CD4-positive, alpha-beta T cell treated with Interleukin-4 for 4 hours (primary cell): ENCODE measurements at places on chromosomes 5 and 9.

DNA sequence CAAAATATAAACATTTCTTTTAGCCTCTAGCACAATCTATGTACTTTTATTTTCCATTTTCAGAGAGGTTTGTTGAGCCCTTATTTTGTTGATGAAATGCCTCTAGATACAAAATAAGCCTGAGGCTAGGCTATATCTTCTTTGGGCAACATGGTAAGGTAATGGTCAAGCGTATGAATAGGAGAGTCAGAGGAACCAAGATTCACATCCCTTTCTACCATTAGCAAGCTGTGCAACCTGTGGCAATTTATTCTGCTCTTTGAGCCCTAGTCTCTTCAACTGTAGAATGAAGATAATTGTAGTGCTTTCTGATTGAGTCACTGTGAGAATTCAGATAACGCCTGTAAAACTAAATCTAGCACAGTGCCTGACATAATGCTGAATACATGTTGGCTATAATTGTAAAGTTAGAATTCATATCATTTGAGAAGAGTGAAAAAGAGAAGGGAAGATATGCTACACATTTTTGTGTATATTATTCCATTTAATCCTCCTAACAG is 412.5 kb downstream of the CCDC171 start:
- no peak for DNase-seq

DNA sequence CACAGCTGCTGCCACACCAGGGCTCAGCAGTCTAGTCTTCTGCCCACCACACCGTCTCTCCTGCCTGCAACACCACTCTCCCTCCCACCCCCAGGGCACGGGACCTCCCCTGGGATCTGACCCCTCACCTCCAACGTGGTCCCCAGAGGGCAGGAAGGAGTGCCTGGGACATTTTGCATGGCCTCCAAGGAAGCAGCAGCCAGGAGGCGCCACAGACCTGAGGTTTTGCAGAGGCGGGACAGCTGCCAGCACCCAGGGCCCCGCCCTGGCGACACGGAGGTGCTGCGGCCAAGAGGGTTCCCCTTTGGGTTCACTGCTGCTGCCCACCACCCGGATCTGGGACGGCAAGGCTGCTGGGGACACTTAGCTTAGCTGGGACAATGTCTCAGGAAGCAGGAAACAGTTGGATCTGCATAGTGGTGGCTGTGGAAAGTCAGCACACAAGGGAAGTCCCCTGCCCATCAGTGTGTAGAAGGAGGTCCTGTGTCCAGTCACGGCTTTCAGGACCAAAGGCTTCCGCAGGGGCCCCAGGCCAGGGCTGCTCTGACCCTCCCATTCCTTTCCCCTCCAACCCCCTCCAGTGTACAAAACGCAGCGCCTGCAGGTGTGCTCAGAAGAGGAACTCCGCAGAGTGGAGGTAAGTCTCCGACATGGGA is 13.8 kb downstream of the PROP1 start:
- DNase-seq = no peak

DNA sequence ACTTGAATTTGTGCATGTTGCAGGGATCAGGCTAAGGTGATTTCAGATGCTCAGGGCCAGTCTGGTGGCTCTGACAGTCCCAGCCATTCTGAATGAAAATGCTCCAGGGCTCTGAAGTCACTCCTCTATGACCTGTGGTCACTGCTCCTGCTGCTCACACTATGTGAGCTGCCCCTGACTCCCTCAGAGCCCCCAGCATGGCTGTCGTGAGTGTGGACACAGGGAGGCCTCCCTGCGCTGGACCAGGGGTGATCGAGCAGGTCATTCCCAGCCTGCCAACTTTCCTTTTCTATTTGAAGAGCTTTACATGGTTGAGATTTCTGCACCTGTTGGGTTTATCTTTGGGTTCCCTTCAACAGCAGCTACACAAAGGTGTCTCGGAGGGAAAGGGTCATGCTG is 74.5 kb downstream of the WNK2 start:
- no peak for DNase-seq

DNA sequence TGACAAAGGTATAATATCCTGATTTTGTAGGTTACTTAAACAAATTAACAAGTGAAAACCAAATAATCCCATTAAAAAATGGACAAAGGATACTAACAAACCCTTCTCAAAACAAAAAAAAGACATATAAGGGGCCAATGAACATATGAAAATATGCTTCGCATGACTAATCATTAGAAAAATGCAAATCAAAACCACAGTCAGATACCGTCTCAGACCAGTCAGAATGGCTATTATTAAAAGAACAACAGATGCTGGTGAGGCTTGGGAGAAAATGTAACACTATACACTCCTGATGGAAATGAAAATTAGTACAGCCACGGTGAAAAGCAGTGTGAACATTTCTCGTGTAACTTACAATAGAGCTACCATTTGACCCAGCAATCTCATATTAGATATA is 1542.2 kb upstream of the CDH9 start:
- DNase-seq = no peak

DNA sequence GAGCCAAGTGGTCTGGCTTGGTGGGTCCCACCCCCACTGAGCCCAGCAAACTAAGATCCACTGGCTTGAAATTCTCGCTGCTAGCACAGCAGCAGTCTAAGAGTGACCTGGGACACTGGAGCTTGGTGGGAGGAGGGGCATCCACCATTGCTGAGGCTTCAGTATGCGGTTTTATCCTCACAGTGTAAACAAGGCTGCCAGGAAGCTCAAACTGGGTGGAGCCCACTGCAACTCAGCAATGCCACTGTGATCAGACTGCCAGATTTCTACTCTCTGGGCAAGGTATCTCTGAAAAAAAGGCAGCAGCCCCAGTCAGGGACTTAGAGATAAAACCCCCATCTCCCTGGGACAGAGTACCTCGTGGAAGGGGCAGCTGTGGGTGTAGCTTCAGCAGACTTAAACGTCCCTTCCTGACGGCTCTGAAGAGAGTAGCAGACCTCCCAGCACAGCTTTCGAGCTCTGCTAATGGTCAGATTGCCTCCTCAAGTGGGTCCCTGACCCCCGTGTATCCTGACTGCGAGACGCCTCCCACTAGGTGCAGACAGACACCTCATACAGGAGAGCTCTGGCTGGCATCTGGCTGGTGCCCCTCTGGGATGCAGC is 18.2 kb upstream of the STK32A start:
- peak; percentile 19 for DNase-seq

DNA sequence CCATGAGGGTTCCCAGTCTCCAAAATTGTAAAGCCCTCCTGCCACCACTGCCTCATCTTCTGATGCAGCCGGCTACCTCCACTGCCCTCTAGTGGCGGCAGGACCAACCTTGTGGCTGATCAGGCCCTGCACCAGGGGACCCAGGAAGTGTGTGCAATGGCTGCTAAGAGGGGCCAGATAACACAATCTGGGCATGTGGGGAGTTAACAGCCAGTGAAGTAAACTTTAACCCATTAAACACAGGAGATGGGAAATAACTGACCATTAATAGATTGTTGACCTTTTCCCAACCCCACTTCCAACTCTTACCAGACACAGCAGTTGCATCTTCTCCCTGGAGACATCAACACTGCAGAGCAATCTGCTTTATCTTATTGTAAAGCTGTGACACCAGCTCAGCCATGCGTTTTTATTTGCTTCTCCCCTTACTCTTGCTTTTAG is 63.3 kb downstream of the FREM1 start:
- DNase-seq = peak; percentile 13

GRCh38 chr9:13718086-13718485 is 438.6 kb upstream of the MPDZ start:
- DNase-seq = no peak

GRCh38 chr5:149448831-149449714 is 70.0 kb upstream of the IL17B start:
- DNase-seq = no peak

DNA sequence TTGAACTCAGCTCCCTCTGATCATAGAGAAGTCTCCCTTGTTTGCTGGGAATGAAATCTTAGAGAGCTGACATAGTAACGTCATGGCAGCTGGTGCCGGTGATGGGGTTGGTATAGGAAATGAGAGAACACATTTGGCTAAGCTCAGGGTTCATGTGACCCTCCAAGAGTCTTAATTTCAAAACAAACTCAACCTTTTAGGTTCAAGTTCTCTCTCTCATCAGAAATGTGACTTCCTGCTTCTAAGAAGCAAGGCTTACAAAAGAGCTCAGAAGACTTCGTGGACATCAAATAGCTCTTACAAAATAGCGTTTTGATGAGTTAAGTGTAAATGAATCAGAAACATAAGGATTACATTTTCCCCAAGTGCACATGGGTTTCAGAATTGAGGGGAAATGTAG is 97.3 kb downstream of the PAPPA start:
- DNase-seq = no peak

GRCh38 chr5:154196955-154197652 is 6.6 kb downstream of the GALNT10 start:
- peak; percentile 21 for DNase-seq

DNA sequence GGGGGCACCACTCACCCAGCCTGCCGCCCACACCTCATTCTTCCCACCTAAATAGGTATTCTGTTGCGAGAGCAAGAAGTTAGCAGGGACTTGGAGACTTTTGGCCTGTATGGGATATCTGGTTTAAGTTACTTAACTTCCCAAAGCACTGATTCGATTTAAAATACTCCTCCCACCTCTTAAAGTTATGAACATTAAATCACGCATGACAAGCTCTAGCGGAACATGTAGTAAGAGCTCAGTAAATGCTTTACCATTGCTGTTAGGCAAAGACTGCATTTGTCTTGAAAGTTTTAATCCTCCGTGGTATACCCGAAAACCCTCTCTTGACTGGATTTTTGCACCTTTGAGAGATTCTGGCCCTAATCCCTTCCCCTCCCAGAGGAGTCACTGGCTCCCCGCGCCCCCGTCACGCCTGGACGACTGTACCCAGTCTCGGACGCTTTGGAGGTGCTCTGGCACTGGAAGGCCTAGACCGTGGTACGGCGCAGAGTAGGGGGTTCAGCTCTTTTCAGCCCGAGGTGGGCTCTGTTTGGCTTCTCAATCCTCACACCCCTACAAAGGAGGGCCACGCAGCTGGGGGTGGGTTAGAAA is 4.4 kb downstream of the GDNF start:
- no peak for DNase-seq

- DNase-seq = no peak
Observed at GRCh38 chr5:130992095-130992494, 173.0 kb downstream of the HINT1 start.

DNA sequence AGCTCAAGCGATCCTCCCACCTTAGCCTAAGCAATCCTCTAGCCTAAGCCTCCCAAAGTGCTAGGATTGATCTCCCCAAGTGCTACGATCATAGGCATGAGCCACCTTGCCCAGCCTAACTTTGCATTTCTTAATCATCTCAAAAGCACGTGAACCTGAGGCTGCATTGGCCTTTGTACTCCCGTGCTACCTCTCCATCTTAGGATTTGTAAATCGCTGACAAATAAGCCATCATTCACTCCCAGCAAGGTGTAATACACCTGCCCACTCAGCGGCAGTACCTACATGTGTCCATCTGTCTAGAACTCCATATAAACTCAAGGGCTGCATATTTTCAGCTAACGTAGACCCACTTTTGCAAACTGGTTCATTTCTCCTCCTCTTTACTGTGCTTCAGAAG is 2.8 kb downstream of the ANKH start:
- DNase-seq = no peak

DNA sequence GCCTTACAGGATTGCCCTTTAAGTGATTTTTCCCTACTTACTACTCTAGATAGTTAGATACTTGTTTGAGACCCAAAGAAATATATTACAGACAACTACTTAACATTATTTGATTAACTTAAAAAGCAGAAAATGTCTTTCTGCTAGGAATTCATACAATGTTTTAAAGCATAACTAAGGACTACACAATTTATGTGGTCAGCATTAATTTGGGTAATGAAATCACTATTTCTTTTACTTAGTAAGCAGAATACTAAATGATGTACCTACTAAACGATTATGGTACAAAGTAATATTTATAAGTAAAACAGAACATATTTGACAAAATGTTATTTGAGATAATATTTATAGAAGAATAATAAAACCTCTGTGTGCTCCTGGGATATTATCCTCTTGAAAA is 371.9 kb upstream of the ARRDC3 start:
- DNase-seq = no peak

- no peak for DNase-seq
Observed at GRCh38 chr9:130939405-130940026, 469 bp upstream of the FIBCD1 start.

DNA sequence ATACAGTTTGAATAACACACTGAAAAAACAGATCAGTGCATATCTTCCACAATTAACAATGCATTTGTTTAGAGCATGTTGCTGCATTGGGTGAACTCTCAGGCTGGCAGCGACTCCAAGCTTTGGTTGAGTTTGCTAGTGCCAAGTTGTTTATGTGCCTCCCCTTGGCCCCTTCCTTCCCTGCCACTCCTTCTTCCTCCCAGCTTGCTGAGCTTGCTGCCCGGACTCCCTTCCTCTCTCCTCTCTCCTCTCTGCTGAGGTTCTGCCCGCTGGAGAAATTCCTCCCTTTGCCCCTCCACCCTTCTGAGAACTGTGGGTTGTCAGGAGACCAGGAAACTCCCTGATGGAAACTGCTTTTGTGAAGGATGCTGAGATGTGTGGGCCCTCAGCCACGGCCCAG is 247.3 kb downstream of the PDZD2 start:
- no peak for DNase-seq

DNA sequence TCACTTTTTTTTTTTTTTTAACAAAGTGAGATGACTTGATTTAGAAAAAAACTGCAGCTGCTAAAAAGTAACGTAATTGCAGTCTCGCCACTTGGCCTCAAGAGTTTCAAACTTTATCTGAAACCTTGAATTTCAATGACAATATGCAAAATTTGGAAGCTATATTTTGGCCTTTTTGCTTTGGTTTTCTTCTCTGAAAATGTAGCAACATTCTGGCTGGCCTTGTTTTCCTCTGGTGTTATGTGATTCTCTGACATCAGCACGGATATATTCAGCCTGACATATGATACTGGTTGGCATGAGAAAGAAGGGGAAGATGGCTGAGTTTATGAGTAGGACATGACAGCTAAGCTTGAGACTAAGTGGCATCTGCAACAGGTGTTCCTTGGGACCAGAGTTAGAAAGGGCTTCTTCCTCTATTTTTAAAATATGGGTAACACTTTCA is 136.5 kb downstream of the MEF2C start:
- no peak for DNase-seq

GRCh38 chr5:72110394-72111013 is 3.2 kb downstream of the MAP1B start:
- DNase-seq = no peak

DNA sequence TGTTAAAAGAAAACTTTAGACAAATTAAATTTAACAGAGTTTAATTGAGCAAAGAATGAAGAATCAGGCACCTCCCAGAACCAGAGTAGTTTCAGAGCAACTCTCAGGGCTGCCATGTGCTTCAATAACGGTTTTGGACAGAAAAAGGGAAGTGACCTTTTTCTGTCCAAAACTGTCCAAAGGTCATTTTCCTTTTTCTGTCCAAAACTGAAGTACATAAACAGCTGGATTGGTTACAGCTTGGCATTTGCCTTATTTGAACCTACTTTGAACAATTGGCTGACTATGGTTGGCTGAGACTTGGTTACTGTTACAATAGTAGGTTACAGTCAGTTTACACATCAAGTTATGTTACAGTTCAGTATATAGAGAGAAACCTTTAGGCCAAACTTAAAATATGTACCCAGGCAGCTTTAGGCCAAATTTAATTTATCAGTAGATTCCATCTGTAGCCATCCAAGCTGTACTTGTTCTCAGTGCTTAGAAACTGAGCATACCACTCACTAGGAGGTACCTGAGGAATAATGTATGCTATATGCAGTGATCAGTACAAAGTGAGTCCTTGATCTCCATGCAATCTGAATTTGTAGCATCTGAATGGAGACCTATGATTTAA is 44.0 kb downstream of the C9orf85 start:
- no peak for DNase-seq

- no peak for DNase-seq
Observed at GRCh38 chr5:170250810-170251317, 18.1 kb downstream of the C5orf58 start.
